Epithelial cell of prostate (primary cell): ENCODE measurements at places on chromosomes 3 and 15.

DNA sequence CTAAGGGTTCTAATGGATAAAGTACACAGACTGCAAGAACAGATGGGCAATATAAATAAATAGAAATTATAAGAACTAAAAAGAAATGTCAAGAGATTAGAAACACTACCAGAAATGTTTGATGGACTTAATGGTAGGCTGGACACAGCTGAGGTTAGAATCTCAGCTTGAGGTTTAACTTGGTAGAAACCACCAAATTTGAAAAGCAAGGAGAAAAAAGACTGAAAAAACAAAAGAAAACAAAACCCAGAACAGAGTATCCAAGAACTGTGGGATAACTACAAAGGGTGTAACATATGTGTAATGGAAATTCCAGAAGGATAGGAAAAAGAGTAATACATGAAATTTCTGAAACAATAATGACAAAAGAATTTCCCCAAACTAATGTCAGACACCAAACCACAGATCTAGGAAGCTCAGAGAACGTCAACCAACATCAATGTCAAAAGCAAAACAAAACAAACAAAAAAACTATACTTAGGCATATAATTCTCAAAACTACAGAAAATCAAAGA lies 35.0 kb downstream of the RFX7 start:
- no peak for DNase-seq

DNA sequence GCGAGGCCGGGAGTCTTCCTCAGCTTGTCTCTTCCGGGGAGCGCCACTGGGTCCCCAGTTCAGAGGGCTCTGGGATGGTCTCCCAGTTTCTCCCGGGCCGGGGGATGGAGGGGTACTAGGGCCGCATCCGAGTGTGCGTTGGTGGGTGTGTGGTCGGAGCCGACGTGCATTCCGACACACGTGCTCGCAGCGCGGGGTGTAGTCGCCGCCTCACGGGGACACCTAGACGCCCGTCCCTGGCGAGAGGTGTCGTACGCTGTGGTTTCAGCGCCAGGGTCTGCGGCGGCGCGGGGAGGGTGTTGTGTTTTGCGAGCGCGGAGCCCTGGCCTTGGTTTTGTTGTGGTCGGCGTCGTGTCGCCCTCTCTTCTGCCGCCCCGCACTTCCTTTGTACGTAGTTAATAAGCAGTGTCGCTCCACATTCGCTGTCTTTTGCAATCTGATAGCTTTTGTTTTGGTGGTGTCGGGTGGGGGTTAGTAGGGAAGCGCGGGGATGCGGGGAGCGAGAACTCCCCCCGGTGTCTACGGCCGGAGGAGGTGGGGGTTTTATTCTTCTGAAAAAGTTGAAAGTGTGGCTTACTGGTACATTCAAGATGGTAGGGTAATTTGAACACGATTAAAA lies 2.2 kb downstream of the IGF1R start:
- no peak for DNase-seq

DNA sequence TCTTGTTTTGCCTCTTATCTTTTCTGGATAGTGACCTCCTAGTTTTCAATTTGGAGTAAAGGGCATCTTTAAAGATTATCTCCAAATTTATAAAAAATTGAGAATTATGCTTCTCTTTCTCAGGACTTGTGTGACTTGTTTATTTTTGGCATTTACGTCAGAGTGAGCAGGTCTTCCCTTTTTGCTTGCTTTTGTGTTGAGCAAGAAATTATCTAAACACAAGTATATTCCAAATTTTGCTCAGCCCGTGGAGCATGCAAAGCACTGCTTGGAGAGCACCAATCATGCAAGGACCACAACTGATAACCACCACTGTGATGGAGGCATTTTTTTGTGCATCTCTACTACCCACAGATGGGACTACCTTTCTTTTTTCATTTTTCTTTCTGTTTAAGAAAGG lies 7.1 kb downstream of the SLC25A26 start:
- no peak for DNase-seq

GRCh38 chr15:62360332-62361097 lies 195.4 kb upstream of the C2CD4B start:
- no peak for DNase-seq

- DNase-seq: no peak
These were observed 25.1 kb upstream of the GABPB1 start for GRCh38 chr15:50380089-50380488.

GRCh38 chr3:112747624-112748023 lies 99.0 kb downstream of the CD200R1L start:
- no peak for DNase-seq

DNA sequence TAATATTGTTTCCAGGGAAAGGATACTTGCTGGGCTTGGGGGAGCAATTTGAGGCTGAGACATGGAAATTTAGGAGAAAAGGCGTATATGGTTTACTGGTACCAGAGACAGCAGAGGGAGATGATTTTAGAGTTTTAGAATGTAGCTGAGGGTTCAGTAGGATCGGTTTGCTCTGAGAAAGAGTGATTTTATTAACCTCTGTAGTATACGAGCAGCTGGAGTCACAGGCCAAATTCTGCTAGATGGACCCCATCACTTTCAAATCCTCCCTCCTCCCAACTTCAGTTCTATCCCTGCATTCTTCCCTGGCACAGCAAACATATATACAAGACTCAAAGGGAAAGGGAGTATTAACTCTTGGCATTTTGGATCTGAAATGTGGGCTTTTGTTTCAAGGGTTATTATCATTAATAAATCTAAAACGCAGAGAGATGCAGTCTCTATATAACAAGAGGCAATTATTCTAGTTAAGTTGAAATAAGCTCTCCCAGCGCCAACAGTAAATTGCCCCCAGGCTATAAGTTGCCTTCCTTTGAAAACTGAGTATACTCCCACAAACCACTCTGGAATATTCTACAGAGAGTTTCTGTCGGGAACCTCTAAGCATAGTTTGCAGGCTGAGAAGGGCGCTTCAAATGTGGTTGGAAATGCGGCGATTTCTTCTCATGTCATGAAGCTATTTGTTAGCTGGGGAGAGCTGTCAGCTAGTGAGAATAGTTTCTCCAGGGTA lies 5.4 kb downstream of the CRABP1 start:
- DNase-seq: no peak
